ENCODE measurements at places on chromosomes 3 and 15. TPM values are rescaled to one million over a fixed set of nuclear protein-coding genes. Genes with fewer than 3 reads are reported as not detected.

The GOLGA6A gene
- 0.49 TPM for total RNA-seq

The KBTBD8 gene
- total RNA-seq: 7.5 TPM

The SUSD5 gene
- 3.9 TPM for total RNA-seq

The HACD2 gene
- total RNA-seq: 31.3 TPM

The SLC41A3 gene
- total RNA-seq: 69.8 TPM

The HGD gene
- 0.82 TPM for total RNA-seq

The ZNF445 gene
- 36.9 TPM for total RNA-seq

The FAM3D gene
- 6.4 TPM for total RNA-seq

The CTSH gene
- 87.0 TPM for total RNA-seq

All from camera-type eye (tissue), 1 donor.